ENCODE measurements at places on chromosomes 11 and 22.

DNA sequence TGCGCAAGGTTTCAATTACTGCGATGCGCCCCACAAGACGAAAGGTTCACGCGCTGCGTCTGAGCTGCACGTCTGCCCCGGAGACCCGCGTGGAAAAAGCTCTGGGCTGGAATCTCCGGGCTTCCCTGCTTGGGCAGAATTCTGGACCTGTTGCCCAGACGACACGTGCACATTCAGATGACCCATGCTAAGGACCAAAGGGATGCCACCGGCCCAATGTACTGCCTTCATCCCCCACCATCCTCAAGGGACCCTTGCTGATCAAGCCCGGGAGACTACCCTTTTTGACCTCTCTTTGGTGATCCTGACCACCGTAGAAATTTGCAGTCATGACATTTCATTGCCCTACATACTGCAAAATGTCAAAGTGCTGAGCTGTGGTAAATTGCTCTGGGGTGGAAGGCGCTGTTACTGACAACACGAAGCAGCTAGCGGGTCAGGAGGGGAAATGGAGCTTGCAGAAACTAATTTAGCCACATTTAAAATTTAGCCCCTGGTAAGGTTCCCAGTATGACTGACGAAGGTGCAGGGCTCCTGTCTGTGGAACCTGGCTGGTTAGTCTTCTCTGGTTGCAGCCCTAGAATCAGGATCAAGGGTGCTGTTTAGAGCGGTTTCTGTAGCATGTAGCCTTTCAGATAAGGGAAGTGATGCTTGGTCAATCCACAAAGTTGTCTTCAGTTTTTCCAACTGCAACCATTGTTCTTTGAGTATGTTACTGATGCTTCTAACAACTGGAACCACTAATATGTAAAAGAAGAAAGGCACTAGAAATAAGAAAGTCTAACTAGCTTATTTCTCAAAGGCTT is 81.9 kb downstream of the PRR5L start:
- no peak for DNase-seq

DNA sequence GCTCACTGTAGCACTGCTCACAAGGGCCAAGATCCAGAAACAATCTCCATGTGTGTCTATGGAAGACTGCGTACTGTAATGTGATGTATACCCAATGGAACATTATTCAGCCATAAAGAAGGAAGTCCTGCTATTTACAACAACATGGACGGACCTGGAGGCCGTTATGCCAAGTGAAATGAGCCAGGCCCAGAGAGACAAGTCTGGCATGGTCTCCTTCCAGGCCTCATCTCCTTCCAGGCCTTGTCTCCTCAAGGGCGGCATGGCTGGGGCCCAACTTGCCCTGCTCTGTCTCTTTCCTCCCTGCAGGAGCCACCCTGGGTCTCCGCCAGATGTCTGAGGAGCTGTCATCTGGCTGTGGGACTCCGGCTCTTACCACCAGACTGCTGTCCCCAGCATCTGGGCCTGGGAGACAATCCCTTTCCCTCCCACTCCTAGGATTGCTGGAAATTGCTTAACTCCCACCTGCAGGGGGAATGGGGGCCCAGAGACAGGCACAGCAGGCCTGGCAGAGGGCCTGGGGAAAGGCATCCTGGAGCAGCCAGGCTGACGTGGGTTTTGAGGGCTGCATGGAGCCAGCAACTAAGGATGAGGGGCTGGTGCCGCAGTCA is 1326.6 kb downstream of the TBC1D22A start:
- no peak for DNase-seq

- DNase-seq = no peak
Observed at GRCh38 chr22:29202212-29203192, 3.2 kb upstream of the EMID1 start.

GRCh38 chr11:79273781-79274180 is 167.0 kb downstream of the TENM4 start:
- DNase-seq = no peak

DNA sequence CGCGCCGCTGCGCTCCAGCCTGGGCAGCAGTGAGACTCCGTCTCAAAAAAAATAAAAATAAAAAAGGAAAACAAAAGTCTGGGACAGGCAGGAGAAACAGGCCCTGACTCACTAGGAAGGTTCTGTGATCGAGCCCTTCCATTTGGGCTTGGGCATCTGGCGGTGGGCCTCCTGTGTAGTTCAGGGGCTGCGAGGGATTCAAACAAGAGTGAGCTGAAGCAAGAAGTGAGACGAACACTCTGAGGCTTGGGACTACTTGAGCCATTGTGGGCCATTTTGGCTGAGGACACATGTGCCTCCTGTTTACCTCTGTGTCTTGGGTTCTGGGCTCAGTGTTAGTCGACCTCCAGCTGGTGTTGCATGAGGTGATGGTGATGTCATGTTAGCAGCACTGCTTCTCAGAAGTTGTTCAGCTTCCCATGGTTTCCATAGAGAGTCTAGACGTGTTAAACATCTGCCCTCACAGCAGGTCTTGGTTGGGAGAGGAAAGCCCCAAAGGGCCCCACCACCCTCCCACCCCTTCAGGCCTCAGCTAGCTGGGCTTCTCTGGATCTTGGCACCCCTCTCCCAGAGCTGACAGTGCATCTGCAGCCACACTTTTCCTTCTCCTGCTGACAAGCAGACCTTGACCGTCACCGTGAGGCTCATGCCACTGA is 57.8 kb downstream of the MED15 start:
- no peak for DNase-seq

DNA sequence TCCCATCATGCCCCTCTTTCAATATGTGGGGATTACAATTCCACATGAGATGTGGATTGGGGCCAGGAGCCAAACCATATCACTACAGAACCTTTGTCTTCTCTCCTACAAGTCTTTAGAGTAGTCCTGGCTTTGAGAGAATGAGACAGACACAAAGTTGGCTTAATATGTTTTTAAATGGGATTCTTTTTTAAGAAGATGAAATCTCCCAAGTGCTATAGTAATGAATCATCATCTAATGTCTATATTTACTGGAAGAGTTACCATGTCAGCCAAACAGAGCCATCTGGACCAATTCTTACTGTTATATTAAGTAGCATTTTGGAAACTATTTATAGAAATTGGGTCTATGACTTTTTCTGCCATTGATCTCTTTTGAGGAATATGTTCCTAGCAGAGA is 38.1 kb upstream of the CARD18 start:
- DNase-seq = peak; percentile 72

DNA sequence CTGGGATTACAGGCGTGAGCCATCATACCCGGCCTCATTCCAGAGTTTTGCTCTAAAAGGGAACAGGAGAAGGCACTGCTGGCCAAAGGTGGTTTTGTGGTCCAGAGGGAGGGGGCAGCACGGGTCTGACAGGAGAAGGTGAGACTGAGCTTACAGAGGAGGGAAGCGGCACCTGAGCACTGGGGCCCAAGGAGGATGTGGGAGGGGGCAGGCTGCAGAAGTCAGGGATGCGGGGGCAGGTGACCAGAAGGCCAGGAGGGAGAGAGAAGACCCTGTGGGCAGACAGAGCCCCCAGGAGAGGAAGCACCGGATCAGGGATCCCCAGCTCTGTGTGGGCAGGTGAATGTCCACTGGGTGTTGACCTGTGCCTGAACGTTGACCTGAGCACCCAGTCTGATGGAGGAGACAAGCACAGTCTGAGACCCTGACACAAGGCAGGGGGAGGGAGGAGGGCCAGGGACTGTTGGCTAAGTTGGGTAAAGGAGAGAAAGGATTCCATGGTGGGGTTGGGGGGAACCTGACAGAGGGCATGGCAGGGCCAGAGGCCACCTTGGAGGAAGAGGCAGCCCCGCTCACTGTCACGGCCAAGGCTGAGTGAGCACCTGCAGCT is 12.0 kb upstream of the PRR5 start:
- DNase-seq = no peak

DNA sequence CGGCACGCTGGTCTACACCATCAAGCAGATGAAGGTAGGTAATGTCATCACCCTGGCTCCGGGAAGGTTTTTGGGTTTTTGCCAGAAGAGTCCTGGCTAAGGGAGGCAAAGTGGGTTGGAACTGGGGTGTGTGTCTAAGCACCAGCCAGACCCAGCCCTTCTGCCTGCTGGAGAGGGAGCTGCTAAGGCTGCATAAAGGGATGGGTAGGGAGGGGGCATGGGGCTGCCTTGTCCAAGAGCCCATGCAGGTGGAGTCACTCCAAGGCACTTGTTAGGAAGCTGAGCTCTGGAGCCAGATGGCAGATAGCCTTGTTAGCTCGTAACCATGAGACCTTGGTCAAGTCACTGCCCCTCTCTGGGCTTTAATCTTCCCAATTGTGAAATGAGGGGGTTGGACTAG is 48.0 kb downstream of the TIMP3 start:
- DNase-seq = no peak

GRCh38 chr11:12376259-12377081 is 901 bp upstream of the PARVA start:
- peak; percentile 85 for DNase-seq

GRCh38 chr22:33194529-33195077 is 136.4 kb upstream of the SYN3 start:
- no peak for DNase-seq

DNA sequence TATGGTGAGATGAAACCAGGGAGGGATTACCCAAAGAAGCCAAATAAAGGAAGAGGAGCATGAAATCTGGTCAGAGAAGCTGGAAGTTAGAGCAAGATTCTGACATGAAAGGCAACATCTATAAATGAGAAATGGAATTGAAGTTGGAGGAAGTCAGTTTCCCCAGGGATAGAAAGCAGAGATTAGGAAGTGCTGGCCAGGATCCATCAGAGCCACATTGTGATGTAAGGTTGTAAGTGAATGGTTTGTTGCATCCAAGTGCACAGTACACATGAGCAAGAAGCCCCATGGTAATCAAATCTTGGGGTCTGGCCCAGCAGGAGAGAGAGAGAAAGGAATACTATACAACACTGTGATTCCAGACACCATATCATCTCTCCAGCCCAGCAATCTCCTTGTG is 6.6 kb upstream of the NLRP10 start:
- no peak for DNase-seq

DNA sequence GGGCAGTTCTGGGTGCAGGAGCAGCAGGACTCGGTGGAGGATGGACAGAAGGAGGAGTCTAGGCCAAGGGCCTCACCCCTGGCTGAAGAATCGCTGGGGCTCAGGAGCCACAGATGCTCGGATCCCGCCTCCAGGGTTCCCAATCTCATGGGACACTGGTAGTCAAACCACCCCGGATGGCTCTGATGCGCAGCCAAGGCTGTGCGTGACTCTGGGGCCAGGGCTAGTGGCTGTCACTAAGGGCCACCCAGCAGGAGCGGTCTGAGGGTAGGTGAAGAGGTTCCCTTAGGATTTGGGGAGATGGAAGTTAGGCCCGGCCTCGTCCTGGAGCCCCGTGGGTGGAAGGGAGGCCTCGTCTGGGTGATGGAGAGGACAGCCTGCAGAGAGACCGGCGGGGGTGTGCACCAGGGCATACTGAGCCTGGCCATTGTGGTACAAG is 300.6 kb downstream of the TBC1D22A start:
- DNase-seq = no peak

GRCh38 chr11:92492372-92492771 is 267.8 kb downstream of the FAT3 start:
- no peak for DNase-seq

GRCh38 chr11:103872748-103873147 is 163.7 kb upstream of the DDI1 start:
- no peak for DNase-seq

DNA sequence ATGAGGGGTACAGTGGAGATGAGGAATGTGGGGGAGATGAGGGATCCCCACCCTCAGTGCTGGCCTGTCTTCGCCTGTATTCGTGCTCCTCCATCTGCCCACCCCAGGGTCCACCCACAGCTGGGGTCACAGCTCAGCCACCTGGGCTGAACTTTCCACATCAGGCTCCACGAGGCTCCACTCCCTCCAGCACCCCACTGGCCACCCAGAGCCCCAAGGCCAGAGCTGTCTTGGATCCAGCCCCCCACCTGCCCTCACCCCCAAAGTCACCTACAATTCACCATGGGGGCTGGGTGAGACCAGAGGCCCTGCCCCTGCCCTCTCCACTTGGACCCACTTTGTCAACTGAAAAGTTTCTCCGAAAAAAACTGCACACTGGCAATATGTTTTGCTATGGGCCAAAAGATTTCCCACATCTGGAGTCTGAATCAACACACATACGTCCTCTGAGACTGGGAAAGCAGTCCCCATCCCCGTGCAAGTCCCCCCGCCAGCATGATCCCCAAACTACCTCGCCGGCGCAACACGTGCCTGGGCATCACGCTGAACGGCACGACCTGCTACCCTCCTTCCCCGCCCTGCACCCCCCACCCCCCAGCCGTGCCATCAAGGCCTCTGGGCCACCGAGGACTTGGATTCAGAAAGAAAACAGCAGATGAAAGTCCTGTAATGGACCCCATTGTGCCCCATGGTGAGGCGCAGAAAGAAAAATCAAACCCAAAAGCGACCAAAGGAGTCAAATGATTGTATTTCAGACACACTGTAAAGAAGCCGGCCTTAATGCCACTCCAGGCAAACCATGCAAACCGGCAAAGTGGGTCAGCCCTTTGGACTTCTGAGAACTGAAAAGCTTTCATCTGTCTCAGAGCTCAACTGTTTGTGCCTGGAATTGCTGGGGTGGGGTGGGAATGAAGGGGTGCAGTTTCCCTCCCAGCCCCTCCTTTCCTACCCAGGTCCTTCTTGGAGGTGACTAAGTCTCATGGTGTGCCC is 16.5 kb upstream of the GAL start:
- DNase-seq = no peak

DNA sequence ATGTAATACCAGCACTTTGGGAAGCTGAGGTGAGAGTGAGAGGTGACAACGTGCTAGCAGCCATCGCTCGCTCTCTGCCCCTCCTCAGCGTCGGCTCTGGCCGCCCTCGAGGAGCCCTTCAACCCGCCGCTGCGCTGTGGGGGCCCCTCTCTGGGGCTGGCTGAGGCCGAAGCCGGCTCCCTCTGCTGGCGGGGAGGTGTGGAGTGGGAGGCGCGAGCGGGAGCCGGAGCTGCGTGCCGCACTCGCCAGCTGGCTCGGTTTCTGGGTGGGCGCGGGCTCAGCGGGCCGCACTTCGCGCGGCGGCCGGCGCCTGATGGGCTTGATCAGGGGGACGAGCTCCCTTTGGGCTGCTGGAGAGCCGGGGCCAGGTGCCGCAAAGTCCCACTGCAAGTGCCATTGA is 98.9 kb upstream of the UBASH3B start:
- DNase-seq = no peak

DNA sequence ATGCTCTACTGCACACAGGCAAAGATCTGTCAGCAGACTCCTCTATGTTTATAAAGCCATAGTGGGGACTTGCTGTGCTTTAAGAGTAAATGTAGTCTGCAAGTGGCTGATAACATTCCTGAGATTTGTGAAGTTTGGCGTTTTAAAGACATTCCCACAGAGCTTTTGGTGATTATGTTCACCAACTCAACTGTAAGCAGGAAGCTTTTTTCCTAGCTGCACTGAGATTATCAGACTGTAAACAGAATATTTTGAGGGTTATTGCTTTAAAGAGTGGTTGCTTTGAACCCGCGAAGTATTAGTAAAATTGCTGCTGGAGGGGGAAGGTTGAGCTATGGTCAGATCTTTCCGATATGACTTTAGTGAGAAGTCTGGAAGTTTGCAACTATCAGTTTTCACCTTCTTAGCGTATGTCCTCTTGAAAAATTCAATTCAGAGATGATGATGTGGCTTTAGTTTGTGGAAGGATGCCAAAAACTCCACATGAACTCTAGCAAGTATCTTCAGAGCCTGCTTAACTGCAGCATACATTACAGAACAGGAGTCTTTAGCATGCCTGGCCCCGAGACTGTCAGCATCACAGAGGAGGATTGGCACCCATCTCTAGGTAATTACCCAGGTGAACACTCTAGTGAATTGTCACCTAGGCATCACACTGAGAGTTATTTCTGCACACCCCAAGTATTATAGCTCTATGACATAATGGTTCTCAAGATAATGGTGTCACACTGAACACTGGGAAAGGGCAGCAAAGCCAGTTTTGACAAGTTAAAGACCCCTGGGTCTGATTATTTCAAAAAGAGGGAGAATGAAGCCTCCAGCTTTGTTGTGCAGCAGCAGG is 89.9 kb downstream of the MTNR1B start:
- DNase-seq = peak; percentile 76

All from skeletal muscle cell (primary cell).